ENCODE measurements at places on chromosomes 6 and 20. TPM values are rescaled to one million over a fixed set of nuclear protein-coding genes. Genes with fewer than 3 reads are reported as not detected.

GRCh38 chr20:60240415-60240814 is 282.2 kb downstream of the CDH26 start:
- no peak for DNase-seq

MAFB gene
- 0.12 TPM for polyA plus RNA-seq

DNA sequence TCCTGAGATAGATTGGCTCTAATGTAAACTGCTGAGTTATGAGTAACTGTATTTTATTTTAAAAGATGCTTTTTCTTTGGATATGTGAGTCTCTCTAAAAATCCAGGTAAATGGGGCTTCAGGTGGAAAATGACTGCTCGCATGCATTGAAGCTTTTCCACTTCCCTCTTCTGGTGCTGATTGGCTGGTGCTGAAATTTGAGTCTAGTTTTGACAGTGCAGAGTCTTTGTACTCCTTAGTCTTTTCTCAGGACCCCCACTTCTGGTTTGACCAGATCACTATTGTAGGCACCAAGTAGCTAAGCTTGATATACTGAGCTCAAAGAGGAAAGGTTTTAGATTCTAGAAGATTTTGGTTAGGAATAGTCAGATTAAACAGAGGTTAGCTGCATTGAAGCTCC is 60.7 kb upstream of the TULP4 start:
- no peak for DNase-seq

SSR1 gene
- polyA plus RNA-seq, result 57.1 TPM

DNA sequence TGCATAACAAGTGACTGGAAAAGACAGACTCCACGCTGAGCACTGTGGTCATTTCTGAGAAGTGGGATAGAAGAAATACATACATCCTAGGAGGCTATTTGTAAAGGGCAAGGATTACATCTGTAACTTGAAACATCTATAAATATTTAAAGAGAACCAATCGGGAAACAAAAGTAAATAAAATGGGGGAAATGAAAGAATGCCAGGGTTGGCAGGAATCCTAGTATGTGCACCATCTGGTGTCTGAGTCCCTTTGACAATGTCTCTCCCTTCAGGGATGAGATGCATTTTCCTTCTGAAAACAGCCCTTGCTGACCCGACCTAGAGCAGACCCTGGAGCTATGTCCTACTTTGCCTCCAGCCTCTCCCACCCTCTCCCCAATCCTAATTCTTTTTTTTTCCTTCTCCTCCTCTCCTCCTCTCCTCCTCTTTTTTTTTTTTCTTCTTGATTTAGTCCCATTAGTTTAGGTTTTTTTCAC is 53.2 kb downstream of the VSTM2L start:
- no peak for DNase-seq

GRCh38 chr6:15207923-15208322 is 37.9 kb upstream of the JARID2 start:
- peak; percentile 23 for DNase-seq

MED23 gene
- polyA plus RNA-seq, result 4.3 TPM

ENPP5 gene
- 0.41 TPM for polyA plus RNA-seq

BPIFA1 gene
- polyA plus RNA-seq, result not detected

THBS2 gene
- polyA plus RNA-seq, result 85.3 TPM

DNA sequence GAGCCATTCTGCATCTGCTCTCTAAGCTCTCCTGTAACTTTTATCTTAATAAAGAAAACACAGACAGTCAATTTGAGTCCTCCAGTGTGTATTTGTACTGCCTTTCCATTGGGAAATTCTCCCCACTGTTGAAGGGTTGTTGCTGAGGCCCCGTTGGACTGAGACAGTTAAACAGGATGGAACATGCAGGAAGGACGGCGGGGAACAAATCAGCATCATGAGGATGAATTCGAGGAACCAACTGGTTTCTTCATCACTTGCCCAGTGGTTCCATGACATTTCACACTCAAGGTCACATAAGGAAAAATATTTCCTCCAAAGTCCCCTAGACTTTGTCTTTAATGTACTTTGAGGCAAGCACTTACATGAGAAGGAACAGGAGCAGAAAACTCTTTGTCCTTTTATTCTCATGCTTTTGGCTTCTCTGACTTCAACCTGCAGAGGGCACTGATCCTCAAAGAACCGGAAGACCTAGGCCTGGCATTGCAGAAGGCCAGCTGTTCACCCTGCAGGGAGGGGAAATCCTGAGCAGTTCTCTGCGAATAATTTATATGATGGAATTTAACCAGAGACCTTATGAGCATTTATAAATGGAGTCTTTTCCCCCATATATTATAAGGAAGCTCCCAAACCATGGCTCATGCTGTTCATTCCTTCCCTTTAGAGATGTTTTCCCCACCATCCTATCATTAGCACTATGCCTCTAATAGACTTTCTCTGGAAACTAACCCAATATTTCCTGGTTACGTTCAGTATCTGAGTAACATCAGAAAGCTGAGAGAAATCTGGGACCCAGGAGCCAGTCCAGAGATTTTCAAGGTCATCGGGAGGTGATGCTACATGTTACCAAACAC is 55.2 kb upstream of the ADGRF1 start:
- peak; percentile 88 for DNase-seq

DNA sequence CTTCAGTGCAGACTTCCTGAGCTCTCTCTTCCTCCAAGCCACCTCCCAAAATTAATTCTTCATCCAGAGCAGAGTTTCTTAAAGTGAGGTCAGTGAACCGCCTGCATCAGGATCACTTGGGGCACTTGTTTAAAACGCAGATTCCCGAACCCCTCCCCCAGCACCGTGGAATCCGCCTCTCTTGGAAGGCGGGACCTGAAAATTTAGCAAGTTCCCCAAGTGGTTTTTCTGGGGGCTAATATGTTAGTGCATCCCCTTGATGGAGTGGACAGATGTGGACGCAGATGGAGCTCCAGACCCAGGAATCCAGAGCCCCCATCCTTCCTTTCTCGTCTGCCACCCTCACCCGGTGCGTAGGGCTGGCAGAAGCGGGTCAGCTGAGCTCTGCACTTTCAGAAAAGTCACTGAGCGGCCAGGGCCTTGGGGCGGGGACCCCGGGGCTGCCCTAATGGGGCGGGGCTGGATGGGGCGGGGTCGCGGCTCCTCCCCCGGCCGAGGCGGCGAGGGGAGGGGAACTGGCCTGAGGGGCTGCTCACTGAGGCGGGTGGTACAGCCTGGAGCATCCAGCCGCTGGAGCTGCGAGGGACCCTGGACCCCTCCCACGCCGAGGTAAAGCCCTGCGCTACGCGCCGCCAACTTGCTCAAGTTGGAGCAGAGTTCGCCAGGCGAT is at the start of the genes DEFB124 and REM1:
Gene DEFB124 (minus strand): TSS at position 370 of the 670 bp plus-strand sequence. CDS start 2,114 bp downstream, outside the sequence.
Gene REM1 (plus strand): TSS at position 531 of the 670 bp plus-strand sequence. CDS start 1,158 bp downstream, outside the sequence.
- no peak for DNase-seq

- no peak for DNase-seq
Observed at GRCh38 chr6:3566812-3567211, 110.0 kb upstream of the SLC22A23 start.

DNA sequence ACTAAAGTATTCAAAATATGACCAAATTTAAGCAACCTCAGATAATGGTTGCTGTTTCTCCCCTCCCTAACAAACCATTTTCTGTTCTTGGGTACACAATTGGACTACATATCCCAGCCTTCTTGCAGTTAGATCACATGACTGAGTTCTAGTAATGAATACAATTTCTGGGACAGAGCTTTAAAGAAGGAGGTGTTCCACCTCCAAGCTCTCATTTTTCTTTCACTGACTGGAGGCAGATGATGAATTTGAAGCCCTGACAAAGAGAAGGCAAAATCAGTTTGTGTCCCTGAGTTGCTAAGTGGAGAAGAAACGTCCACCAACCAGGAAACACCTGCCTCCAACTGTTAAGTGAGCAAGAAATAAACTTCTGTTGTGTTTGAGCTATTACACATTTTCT is 117.2 kb downstream of the LCA5 start:
- DNase-seq, result no peak

NRN1 gene
- polyA plus RNA-seq, result not detected

- DNase-seq, result no peak
Observed at GRCh38 chr6:112383191-112383590, 36.1 kb downstream of the RFPL4B start.

HSPA12B gene
- 0.02 TPM for polyA plus RNA-seq

SLPI gene
- 7.4 TPM for polyA plus RNA-seq

DNA sequence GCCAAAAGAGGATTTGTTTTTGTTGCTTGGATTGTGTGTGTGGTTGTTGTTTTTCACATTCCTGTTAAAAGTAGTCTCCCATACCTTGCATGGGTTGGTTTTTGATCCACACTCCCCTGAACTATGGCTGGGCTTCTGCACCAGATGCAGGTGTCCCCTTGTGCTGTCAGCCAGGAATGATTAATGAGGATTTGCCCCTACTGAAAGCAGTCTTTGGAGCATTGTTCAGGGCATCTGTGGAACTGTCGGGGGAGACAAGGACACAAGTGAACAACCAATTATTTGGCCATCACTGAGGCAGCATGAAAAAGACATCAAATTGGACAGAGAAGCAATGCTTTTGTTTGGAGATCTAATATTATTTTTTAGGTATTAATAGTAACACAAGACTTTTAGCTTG is 373.2 kb upstream of the MMS22L start:
- no peak for DNase-seq

TTK gene
- 9.9 TPM for polyA plus RNA-seq

DNA sequence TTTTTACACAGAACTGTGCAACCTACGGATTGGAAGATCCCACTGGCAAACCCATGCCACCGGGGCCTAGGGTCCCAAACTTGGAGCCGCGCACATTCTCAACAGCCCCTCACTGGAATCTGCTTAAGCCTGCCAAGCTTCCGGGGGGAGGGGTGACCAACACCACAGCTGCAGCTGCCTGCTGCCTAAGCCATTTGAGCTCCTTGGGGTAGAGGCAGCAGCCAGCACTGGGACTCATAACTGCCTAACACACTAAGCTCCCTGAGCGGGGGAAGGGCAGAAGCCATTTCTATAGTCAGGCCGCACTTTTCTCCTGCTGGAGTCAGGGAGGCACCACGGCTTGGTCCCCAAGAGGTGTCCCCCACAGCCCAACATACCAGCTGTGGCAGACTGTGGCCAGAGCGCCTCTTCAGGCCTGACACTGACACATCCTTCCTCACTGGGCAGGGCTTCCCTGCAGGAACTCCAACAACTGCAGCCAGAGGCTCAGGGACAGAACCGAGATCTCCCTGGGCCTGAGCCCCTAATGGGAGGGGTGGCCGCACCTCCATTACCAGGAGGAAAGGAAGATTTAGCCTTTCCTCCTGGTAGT is 270.3 kb upstream of the ECI2 start:
- no peak for DNase-seq

EPB41L1 gene
- 0.69 TPM for polyA plus RNA-seq

GRCh38 chr6:65259059-65259458 is 448.0 kb downstream of the EYS start:
- peak; percentile 7 for DNase-seq

TRIM31 gene
- 0.12 TPM for polyA plus RNA-seq

- DNase-seq, result no peak
Observed at GRCh38 chr6:109791301-109791700, 100.2 kb downstream of the FIG4 start.

ANKEF1 gene
- 2.5 TPM for polyA plus RNA-seq

GRCh38 chr6:26600759-26601158 is 4.0 kb downstream of the ABT1 start:
- no peak for DNase-seq

DNA sequence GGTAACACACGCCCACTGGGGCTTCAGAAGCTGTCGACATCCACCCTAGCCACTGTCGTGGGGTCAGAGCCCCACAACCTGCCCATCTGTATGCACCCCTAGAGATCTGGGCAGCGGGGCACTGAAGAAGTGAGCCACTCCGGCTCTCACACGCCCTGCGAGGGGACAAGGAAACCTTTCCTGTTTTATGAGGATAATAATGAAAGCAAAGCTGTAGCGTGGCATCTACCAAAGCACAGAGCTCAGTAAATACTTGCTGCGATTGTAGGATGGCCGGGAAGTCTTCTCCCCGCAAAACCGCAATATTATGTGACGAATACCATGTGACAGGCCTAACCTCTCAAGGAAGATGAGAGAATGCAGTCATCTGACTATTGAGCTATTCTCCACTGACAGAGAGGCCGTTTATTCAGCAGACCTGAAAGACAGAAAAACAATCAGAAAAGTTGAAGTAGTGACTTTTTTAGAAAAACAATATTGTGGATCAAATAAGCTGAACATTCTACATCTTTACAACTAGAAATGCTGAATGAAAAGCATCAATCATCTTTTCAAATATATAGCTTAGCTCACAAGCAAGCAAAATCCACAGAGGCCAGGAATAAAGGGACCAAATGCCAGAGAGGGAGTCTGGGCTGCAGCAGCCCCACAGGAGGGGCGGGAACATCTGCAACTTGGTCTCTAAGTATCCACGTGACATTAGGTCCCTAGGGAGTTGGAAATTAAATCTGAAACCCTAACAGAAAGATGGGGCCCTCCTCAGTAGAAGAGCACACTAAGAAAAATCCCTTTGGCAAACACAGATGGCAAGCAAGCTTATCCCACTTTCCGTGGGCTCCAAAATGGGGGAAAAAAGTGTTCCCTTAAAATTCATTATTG is 207.8 kb downstream of the TTLL2 start:
- DNase-seq, result no peak

DNA sequence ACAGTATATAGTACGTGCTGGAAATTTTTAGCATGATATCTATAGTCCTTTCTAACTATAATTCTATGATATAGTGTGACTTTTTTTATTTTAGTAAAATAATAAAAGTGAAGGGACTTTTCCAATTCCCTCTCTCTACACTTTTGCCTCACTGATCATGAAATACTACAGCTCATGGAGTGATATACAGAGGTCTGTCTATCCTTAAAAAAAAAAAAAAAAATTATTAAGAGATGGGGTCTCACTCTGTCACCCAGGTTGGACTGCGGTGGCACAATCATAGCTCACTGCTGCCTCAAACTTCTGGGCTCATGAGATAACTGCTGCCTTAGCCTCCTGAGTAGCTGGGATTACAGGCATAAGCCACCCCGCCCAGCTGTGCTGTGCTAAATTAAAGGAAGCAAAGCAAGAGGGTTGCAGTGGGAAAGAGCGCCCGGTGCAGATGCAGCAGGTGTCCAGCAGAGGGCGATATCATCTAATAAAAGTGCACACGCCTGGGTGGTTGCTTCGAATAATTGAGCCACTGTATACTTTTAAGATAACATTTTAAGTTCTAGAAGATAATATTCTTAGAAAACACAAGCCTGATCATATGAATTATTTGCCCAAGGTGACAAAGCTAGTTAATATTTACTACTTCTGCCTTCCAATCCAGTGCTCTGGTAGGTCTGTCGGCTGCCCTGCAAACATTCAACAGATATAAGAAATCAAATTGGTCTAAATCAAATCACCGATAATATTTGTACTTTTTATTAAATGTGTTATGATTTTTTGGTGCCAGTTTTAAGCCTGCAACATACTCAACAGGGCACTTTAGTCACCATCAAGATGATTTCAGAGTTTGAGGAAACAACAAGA is 94.9 kb upstream of the NT5E start:
- no peak for DNase-seq

GRCh38 chr20:33488201-33488600 is 1.7 kb upstream of the CBFA2T2 start:
- no peak for DNase-seq

OTOR gene
- not detected for polyA plus RNA-seq

TPMT gene
- polyA plus RNA-seq, result 15.7 TPM

DNA sequence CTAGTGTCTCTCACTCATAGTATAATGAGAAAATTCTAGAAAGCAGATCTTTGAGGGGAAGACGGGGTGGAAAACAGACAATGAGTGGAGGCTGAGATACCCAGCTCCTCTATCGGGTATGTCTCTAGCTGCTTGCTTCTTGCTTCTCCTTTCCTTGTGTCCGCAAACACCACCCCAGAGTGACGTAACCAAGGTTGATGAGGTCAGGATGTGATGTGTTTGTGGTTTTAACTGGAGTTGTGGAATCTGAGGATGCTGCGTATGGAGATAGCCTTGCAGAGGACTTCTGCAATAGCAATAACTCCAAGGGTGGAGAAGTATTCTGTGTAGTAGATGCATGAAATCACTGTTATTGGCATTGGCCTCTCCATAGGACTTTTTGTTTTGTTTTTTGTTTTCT is 132.7 kb upstream of the IFNGR1 start:
- DNase-seq, result no peak

All from foreskin keratinocyte (primary cell).